ENCODE measurements at places on chromosomes 5 and 9. TPM values are rescaled to one million over a fixed set of nuclear protein-coding genes. Genes with fewer than 3 reads are reported as not detected.

Gene TSSK1B
- total RNA-seq = 0.10 TPM

Gene SMIM3
- 40.7 TPM for total RNA-seq

Gene IL9
- total RNA-seq = not detected

Gene ARL14EPL
- not detected for total RNA-seq

Gene PRUNE2
- 0.31 TPM for total RNA-seq

Gene THBS4
- 0.10 TPM for total RNA-seq

Gene ZNF366
- 0.10 TPM for total RNA-seq

Gene FBXL7
- not detected for total RNA-seq

Gene ANKDD1B
- total RNA-seq = 0.52 TPM

Gene CBY3
- total RNA-seq = 0.52 TPM

Gene LCN9
- total RNA-seq = not detected

Gene GLRA1
- not detected for total RNA-seq

Gene FPGS
- 44.4 TPM for total RNA-seq

Gene LIFR
- 0.31 TPM for total RNA-seq
